Posterior vena cava (tissue), 2 donors: ENCODE measurements at places on chromosomes 7 and 10. TPM values are rescaled to one million over a fixed set of nuclear protein-coding genes. Genes with fewer than 3 reads are reported as not detected.
A peak's percentile ranks its signal among the peaks of the same experiment; 100 is the strongest.

DNA sequence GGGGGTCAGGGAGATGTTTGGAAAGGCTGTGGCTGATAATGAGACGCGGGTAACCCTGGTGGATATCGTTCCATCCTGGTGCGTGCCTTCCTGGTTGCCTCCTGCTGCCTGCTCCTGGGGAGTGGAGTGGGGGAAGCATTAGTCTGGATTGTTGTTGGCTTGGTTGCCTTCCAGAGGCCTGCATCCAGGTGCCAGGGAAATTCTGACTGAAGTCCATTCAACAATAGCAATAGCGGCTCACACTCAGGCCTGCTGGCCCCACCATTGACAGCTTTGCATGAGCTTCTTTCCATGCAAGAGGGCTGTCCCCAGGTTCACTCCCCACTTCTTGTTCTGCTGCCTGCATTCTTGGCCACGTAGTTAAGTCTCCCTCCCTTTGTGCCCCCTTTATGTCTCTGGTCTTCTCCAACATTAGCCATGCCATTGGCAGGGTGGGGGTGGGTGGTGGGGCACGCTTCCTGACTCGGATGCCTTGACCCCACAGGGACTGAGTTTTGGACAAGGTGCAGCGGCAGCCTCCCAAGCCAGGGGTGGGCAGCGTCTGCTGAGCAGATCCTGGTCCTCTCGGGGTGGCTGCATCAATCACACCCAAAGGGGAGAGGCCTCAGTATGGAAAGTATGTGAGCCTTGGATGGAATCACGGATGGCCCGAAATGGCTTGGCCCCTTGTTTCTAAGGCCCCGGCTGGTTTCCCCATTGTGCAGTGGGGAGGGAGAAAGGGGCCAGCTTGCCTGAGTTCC, 150.2 kb downstream of the GRK5 start:
- peak; percentile 44 for DNase-seq

DNA sequence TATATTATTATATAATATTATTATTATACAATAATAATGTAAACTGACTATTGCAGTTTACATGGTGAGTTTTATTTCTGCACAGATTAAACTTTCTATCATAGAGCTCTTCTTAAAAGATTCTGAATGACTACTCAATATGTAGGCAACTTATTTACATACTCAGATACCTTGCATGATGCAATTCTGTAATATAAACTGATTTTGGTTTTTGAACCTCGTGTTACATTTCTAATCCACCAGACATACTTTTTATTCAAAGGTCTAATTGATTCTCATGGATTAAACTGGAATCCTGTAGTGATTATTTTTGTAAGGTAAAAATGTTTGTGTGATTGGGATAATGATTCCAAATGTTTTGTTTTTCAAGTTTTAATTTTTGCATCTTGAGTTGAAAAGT, 19.9 kb downstream of the SLC26A4 start:
- no peak for DNase-seq

Gene GNGT1
- total RNA-seq = not detected

Gene OR13A1
- total RNA-seq = not detected

DNA sequence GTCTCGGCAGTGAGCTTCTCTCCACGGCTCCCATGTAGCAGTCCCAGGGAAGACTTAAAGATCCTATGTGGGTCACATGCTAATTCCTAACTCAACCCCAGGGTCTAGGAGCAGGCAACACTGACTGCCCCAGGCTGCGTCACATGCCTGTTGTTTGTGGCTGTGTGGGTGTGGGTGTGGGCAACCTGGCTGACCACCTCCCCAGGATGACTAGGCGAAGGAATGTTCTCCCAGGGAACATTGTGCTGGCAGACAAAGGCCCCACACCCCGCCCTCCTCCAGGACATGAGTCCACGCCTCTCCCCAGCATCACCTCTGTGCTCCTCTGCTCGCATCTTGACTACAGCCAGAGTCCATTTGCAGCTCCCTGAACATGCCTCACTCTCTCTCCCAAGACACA, 30.3 kb downstream of the SLC29A3 start:
- DNase-seq = no peak

DNA sequence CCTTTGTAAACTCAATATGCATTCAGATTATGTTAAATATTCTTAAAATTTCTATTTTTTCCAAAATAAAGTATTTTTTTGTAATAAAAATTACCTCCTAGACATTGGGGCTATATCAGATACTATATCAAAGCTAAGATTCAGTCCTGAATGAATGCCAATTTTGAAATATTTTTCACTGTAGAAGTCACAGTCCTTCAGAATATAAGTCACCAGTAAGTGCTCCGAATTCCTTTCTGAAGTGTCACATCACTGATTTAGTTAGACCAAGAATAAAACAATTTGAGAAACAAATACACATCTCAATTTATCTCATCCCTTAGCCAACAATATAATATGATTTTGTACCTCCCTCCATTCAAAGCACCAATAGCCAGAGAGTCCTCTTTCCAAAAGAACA, 33.9 kb upstream of the GSAP start:
- DNase-seq = no peak

DNA sequence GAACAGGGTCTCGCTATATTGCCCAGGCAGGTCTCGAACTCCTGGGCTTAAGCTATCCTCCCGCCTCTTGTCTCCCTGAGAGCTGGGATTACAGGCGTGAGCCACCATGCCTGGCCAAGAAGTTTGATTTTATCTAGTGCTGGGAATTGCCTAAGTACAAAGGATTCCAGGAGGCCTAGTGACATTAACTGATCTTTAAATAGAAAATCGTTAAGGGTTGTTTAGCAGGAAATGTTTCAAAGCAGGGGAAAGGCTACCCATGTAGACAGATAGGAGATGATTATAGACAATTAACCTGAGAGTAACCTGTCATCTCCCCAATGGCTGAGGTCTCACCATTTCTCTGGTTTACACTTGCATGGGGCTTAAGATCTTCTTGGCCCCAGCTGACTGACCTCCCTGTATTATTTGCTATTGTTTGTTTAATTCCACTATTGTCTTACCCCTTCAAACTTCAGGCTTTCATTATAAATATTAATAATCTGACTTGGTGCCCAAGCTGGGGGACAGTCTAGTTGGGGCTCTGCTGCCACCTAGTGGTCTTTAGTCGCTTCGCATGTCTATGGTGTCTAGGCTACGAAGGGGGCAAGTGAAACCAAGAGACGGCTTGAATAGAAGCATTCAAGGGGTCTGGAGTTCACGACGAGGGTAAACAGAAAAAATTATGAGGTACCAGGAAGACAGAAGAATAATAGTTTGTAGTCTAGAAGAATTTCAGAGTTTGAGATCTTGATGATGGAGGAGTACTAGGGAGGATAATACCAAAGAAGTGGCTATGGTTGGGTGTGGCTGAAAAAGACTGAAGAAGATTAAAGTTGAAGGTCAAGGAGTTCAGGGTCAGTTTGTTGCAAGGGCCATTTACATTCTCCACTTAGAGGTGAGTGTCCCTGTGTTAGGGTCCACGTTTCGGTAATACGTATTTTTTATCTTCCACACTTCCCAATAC, 40.4 kb upstream of the BPGM start:
- peak; percentile 85 for DNase-seq

Gene LIPK
- not detected for total RNA-seq

DNA sequence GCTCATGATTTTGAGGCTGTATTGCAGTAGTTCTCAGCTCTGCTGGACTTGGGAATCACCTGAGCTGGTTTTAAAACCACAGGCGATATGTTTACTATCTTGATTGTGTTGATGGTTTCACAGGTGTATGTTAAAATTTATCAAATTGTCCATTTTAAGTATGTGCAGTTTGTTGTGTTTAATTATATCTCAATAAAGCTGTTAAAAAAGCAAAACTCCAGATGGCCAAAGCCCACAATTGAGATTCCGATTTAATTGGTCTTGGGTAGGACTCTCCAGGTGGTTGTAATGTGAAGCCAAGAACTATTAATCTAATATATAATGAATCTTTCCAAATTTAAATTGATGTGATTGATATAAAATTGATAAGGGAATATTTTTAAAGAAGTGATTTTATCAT, 48.6 kb downstream of the NRCAM start:
- no peak for DNase-seq

Gene PTPRZ1
- 1.8 TPM for total RNA-seq

DNA sequence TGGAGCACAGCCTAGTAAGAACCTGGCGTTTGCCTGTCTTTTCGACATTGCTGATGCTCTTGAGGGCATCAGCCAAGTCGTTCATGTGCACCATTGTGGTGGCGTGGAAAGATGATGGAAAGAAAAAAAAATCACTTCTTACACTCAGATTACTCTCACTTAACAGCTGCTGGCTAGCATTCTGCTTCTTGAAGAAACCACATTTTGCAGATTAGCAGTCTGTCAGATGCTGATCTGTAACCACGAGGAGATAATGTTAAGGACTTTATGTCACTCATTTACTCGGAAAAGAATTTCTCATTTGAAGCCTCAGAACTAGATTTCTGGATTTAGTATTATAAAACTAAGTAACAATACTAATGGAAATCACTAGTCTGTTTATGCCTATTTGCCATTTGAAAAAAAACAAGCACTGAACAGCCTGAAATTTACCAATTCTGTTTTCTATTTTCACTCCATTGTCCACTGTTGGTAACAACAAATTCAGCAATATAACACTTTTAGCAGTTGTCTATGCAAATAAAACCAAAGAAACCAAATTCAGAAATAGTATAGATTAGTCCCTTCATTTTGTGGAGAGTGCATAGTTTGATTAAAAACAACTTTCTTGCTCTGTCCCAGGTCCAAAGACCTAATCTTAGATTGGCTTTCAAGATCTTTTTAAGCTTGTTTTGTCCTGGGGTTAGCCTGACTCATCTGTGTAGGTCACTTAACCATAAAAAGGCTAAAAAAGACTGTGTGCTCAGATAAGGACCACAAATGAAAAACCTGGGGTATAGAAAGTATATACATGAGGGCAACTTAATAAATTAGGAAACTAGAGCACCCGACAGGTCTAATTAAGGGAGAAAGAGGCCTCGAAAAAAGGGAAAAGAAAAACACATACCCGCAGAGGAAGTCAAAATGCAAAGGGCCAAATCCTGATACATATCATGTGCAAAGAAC, 67.5 kb downstream of the NT5C2 start:
- DNase-seq = no peak

GRCh38 chr10:24469993-24470392, 253.7 kb downstream of the ARHGAP21 start:
- DNase-seq = no peak

DNA sequence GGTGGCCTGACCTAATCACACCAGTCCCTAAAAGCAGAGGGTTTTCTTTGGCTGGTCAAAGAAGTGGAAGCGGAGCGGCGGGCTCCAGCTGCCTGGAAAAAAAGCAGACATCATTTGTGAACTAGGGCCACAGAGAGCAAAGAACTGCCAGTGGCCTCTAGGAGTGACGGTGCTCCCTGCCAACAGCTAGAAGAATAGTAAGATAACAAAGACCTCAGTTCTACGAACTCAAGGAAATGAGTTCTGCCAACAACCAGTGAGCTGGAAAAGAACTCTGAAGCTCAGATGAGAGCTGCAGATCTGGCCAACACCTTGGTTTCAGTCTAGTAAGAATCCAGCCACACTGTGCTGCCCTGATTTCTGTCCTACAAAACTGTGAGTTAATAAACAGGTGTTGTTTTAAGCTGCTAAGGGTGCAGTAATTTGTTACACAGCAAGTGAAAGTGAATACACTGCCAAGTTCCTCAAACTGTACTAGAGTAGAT, 178.0 kb downstream of the SRPK2 start:
- no peak for DNase-seq

Gene TBXAS1
- total RNA-seq = 15.7 TPM

DNA sequence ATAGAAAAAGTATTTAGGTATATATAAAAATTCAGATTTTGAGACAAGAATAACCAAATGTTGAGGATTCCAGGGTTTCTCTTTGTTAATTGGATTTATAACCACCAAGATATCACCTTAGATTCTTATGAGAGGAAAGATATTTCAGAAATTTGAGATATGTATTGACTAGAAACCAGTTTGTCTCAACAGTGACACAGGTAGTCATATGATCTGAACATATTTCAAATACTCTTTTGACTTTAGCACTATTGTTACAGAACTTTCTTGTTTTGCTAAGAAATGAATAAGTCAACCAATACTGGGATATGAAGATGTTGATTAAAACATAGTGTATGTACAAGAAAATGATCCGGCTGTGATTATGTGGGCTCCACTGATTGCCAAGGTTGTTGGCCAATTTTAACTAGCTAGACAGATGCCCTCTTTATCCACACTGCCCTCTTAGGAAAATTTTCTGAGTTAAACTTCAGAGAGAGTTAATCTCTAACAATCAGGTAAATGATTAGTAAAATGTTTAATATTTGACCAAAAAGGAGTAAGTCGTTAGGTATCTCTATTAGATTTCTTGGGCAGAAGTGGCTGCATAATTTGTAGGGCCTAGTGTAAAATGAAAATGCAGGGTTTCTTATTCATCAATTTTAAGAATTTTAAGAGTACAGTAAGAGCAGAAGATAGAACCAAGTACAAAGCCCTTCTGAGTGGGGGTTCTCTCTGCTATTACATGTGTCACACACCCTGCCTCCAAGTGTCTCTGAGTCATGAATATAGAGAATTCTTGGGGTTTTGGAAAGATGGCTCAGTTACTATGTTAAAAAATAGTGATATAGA, 376.0 kb downstream of the TFEC start:
- no peak for DNase-seq

Gene WASHC2A
- 26.7 TPM for total RNA-seq

- DNase-seq = no peak
Observed at GRCh38 chr10:129655007-129655678, 188.1 kb downstream of the MGMT start.

DNA sequence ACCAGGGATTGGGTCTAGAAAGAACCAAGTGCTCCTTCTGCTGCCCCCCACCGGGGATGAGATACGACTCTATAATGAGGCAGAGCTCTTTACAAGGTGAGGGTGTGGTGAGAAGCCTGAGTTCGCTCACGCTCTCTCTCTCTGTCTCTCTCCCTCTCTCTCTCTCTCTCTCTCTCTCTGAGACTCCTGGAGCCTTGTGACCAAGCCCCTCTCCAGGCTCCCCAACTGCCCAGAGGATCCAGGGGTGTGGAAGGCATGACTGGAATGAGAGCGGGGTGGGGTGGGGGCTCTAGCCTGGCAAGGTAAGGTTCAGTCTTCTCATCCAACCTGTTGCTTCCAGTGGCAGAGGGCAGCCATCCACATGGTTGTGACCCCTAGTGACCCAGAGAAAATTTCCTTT, 3.1 kb upstream of the PTF1A start:
- DNase-seq = no peak

- DNase-seq = no peak
Observed at GRCh38 chr10:45809837-45810236, 37.5 kb downstream of the AGAP4 start.

Gene PRKAR2B
- total RNA-seq = 4.7 TPM

Gene TSPAN13
- total RNA-seq = 8.5 TPM

- DNase-seq = no peak
Observed at GRCh38 chr7:15508258-15508657, 53.6 kb downstream of the AGMO start.

Gene HTR5A
- not detected for total RNA-seq

Gene GPR15LG
- total RNA-seq = not detected

DNA sequence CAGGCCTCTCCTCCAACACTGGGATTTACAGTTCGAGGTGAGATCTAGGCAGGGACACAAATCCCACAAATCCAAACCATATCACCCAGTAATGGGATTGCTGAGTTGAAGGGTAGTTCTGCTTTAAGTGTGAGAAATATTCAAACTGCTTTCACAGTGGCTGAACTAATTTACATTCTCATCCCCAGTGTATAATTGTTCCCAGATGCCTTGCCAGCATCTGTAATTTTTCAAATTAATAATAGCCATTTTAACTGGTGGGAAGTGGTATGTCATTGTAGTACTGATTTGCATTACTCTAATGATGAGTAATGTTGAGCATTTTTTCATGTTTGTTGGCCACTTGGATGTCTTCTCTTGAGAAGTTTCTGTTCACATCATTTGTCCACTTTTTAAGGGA, 592.8 kb upstream of the GRM3 start:
- no peak for DNase-seq
